ENCODE measurements at places on chromosomes 2 and 18.
A peak's percentile ranks its signal among the peaks of the same experiment; 100 is the strongest.

GRCh38 chr18:10055125-10055750 lies 141.4 kb downstream of the VAPA start:
- DNase-seq, result no peak

DNA sequence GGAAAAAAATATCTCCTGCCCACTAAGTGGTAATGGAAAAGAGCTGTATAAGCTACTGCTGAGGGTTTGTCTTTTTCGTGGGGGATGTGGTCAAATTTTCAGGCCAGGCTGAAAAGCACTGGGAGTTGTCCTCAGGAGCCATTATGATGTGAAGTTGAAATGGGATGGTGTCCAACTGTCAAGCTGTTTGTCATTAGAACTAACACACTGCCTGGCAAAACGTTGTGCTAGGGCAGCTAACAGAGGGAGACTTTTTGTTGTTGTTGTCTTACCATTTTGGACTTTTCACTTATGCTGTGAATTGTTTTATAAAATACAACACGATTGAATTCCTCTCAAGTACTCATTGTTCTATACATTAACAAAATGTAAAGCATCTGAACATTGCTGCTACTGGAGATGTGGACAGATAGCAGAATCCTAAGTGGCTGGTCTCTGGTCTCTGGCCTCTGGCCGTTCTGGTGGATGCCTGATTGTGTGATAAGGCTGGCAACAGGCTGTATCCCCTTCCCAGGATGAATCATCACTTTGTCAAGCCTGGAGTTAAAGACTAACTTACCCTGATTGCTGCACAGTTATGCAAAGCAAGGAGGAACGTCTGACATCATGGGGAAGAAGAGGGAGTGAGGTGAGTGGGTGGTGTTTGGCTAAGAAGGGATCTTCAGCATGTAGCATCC lies 2.3 kb downstream of the MYO1B start:
- DNase-seq, result no peak

GRCh38 chr2:204897561-204897960 lies 352.3 kb downstream of the PARD3B start:
- no peak for DNase-seq

DNA sequence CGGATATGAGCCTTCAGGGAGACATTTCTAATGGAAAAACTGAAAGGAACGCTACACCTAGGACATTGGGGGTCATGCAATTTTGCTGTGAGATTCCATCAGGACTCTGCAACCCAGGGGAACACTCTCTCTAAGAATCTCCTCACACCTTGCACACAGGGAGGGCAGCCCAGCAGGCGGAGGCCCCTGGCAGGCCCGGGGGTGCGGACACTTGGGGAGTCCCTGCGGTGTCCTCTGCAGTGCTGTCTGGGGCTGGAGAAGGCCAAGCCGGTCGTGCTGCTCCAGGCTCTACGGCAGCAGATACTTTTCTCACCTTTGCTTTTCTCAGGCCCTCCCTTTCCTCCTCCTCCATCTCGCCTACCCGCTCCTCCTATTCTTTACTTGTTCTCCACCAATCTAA lies 54.7 kb upstream of the FAM110C start:
- no peak for DNase-seq

DNA sequence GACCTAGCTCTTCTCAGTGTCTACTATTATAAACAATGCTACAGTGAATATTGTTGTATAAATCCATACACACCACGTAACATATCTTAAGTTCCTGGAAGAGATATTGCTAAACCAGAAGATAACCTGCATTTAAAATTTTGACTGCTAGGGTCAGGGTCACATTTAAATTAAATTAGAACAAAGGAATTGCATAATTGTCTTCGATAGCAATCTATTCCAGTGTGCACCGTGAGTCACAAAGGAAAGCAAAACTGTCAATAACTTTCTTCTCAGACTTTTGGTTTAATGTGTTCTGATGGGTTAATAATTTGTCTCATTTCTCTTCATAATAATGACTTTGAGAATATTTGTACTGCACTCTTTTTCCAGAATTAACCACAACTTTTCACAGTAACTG lies 4.2 kb downstream of the GEN1 start:
- no peak for DNase-seq

DNA sequence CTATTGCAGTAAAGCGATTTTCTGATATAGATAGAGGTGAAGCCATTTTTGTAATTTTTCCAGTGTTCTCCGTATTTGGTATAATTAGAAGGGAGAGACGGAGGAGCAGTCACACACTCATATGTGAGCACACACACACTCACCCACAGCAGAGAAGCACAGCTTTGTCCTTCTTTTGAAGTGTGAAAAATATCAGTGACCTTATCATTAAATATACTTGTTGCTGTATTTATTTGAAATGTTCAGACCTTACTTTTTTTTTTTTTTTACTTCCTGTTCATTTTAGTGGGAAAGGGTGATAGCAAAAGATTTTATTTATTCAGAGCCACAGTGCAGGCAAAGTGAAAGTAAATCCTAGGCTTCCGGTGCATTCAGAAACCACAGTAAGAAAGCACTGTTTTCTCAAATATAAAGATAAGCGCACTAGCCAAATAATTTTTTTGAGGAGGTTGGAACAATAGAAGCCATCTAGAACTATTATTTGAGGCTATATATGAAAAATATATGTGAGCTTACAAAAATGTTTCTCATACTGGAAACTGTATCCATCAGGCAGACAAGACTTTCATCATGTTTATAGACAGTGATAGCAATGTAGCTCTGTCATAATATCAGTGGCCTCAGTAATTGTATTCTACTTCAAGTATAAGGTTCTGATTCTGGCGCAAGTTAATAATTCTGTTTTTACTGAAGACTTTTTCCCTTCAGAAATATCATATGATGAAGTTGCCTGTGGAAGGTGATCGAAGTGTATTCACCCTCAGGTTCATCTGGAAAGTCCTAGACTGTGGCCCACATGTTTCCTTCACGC lies 37.2 kb downstream of the TSHZ1 start:
- DNase-seq, result peak; percentile 51

All from CD4-positive, alpha-beta T cell treated with Interleukin-12 subunit alpha and Interleukin-12 subunit beta, for 1 hour (primary cell).